CD14-positive monocyte (primary cell): ENCODE measurements at places on chromosomes 2 and 18.
A peak's percentile ranks its signal among the peaks of the same experiment; 100 is the strongest.

- H3K36me3 ChIP-seq = no peaks in the 10 kb centered on the region
- H3K4me3 ChIP-seq = no peak overlapping the region
- no peaks in the 10 kb centered on the region for H3K27me3 ChIP-seq
- H3K4me1 ChIP-seq = no peaks in the 10 kb centered on the region
- no peak for DNase-seq
- H3K27ac ChIP-seq = no peak overlapping the region
Observed at GRCh38 chr2:212523756-212524155, 14.8 kb downstream of the ERBB4 start.

- no peaks in the 10 kb centered on the region for H3K27me3 ChIP-seq
- DNase-seq = no peak
Observed at GRCh38 chr2:29765721-29766120, 155.7 kb downstream of the ALK start.

- no peaks in the 10 kb centered on the region for H3K4me1 ChIP-seq
- no peaks in the 10 kb centered on the region for H3K36me3 ChIP-seq
- H3K27me3 ChIP-seq = no peaks in the 10 kb centered on the region
- H3K27ac ChIP-seq = no peak overlapping the region
Observed at GRCh38 chr18:60246606-60247005, 126.0 kb downstream of the MC4R start.

DNA sequence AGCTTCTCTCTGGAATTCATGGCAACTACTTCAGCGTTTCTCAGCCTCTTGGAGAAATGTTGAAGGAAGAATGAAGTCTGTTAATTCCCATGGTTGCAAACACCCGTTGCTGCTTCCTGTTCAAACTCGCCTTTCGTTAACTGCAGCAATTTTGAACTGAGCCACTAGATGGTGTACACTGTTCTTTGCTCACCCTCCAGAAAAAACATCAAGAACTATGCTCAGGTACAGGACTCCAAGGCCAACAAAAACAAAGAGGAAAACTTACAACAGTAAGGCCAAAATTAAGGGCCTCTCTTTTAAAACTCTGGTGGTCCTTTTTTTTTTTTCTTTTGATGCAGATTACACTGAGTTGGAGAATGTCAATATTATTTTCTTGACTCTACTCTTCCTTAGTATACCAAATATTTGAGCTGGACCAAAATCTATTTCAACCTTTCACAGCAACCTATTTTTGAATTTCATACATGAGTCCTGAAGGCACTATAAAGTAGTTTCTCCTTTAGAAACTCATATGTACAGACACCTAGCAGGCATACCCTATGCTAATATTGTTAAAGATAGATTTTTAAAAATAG lies 58.2 kb downstream of the KLHL14 start:
- H3K27ac ChIP-seq = no peak overlapping the region
- no peaks in the 10 kb centered on the region for H3K27me3 ChIP-seq
- no peak overlapping the region for H3K4me3 ChIP-seq
- H3K36me3 ChIP-seq = no peaks in the 10 kb centered on the region
- H3K4me1 ChIP-seq = no peaks in the 10 kb centered on the region

- H3K36me3 ChIP-seq = no peaks in the 10 kb centered on the region
- no peaks in the 10 kb centered on the region for H3K27me3 ChIP-seq
- H3K27ac ChIP-seq = no peak overlapping the region
- H3K4me3 ChIP-seq = no peak overlapping the region
- peaks cover 4% of the 10 kb centered on the region for H3K4me1 ChIP-seq
- no peak for DNase-seq
Observed at GRCh38 chr2:12081481-12082210, 335.2 kb downstream of the LPIN1 start.

GRCh38 chr2:127320067-127320466 lies 26.1 kb upstream of the ERCC3 start:
- no peak for DNase-seq
- H3K4me1 ChIP-seq = no peaks in the 10 kb centered on the region
- peak overlapping the region; percentile 1 for H3K27ac ChIP-seq
- peaks cover 100% of the 10 kb centered on the region for H3K36me3 ChIP-seq

GRCh38 chr18:58609536-58609993 lies 19.3 kb downstream of the ALPK2 start:
- no peak overlapping the region for H3K27ac ChIP-seq
- H3K4me1 ChIP-seq = peaks cover 20% of the 10 kb centered on the region
- H3K27me3 ChIP-seq = no peaks in the 10 kb centered on the region
- H3K36me3 ChIP-seq = no peaks in the 10 kb centered on the region
- peak; percentile 13 for DNase-seq

DNA sequence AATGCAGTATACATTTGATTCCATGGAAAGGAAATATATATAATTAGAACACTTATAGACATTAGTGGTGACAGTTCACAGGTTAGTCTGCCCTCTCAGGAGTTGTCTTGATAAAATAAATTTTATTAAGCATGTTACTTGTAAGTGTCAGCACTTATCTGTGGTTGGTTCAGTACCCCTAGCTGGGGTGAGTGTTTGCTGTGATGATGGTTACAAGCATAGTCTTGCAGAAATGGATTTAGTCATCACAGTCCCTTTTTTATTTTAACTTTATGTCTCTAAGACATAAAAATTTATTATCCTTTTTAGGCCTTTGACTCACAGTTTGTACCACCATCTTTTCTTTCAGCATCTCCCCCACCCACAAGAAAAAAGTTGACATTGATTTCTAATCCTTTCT lies 52.1 kb downstream of the NCK2 start:
- H3K27ac ChIP-seq = no peak overlapping the region
- no peaks in the 10 kb centered on the region for H3K27me3 ChIP-seq
- no peaks in the 10 kb centered on the region for H3K36me3 ChIP-seq
- peak overlapping the region; percentile 58 for H3K4me3 ChIP-seq

GRCh38 chr2:54569745-54570301 lies 113.7 kb downstream of the SPTBN1 start:
- DNase-seq = no peak
- H3K4me1 ChIP-seq = peaks cover 51% of the 10 kb centered on the region
- H3K4me3 ChIP-seq = no peak overlapping the region
- no peaks in the 10 kb centered on the region for H3K36me3 ChIP-seq
- H3K27me3 ChIP-seq = no peaks in the 10 kb centered on the region

- no peaks in the 10 kb centered on the region for H3K36me3 ChIP-seq
- no peak overlapping the region for H3K4me3 ChIP-seq
- H3K27ac ChIP-seq = no peak overlapping the region
- H3K4me1 ChIP-seq = peaks cover 4% of the 10 kb centered on the region
- no peaks in the 10 kb centered on the region for H3K27me3 ChIP-seq
- DNase-seq = no peak
Observed at GRCh38 chr2:96409820-96410164, 74.2 kb downstream of the NCAPH start.

GRCh38 chr2:215712871-215713790 lies 277.3 kb upstream of the FN1 start:
- no peaks in the 10 kb centered on the region for H3K36me3 ChIP-seq
- peak; percentile 51 for DNase-seq

DNA sequence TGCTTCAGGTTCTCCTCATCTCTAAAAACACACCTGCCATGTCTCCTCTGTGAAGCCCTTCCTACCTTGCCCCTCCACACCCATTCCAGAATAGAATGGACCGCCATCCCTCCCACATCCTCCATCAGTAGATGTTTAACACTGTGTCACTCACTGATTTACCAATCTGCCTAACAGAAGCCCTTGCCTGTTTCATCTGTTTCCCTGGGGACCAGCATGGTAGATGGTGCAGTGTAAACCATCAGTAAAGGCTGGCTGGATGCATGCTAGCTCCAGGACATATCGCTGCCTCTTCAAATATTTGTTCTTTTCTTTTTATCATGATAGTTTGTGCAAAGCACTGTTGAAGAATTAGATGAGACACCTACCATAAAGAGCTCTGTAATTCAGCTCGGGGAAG lies 271.4 kb downstream of the PIEZO2 start:
- H3K4me1 ChIP-seq = no peaks in the 10 kb centered on the region
- no peak overlapping the region for H3K27ac ChIP-seq
- H3K4me3 ChIP-seq = no peak overlapping the region
- no peaks in the 10 kb centered on the region for H3K36me3 ChIP-seq
- no peak for DNase-seq

- no peak overlapping the region for H3K4me3 ChIP-seq
- no peak overlapping the region for H3K27ac ChIP-seq
- H3K36me3 ChIP-seq = no peaks in the 10 kb centered on the region
- no peaks in the 10 kb centered on the region for H3K27me3 ChIP-seq
Observed at GRCh38 chr2:145846982-145847381, 1327.1 kb upstream of the ZEB2 start.

DNA sequence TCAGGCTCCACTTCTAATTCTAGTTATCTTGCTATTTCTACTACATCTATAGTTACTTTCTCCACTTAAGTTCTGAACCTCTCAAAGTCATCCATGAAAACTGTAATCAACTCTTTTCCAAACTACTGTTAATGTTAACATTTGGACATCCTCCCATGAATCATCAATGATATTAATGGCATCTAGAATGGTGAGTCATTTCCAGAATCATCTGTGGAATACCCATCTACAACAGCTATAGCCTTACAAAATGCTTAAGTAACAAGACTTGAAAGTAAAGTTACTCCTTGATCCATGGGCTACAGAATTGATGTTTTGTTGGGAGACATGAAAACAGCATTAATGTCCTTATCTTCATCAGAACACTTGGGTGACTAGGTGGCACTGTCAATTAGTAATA lies 35.4 kb downstream of the BARD1 start:
- no peaks in the 10 kb centered on the region for H3K4me1 ChIP-seq
- no peak overlapping the region for H3K27ac ChIP-seq
- H3K4me3 ChIP-seq = no peak overlapping the region
- no peaks in the 10 kb centered on the region for H3K27me3 ChIP-seq
- DNase-seq = peak; percentile 23

DNA sequence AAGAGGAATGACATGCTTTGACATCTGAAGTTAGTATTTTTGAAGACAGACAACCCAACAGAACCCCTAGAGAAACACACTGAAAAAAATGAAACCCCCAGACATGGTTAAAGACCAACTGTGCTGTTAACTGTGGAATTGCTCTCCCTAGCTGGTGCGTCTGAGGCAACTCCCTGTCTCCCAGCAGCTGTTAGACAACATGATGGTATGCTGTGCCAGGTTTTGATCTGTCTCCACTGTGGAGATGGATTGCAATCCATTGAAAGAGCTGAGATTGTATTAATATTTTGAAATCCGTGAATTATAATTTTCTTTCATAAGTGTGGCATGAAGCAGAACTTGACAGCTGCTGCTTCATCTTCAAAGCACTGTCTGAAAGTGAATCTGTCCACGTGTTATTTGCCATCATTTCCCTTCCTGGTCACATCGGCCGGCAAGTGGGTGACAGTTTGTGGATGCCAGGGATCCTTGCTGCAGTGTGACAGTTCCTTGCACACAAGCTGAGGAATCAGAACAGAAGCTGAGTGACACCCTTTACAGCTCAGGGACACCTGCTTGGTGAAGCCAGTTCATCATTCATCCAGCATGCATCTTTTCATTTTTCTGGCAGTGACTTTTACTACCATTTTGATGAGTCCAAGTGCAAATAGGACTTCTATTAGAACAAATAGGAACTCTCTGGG lies 58.2 kb upstream of the ACSL3 start:
- no peak for DNase-seq
- H3K27ac ChIP-seq = no peak overlapping the region
- no peak overlapping the region for H3K4me3 ChIP-seq
- no peaks in the 10 kb centered on the region for H3K36me3 ChIP-seq

DNA sequence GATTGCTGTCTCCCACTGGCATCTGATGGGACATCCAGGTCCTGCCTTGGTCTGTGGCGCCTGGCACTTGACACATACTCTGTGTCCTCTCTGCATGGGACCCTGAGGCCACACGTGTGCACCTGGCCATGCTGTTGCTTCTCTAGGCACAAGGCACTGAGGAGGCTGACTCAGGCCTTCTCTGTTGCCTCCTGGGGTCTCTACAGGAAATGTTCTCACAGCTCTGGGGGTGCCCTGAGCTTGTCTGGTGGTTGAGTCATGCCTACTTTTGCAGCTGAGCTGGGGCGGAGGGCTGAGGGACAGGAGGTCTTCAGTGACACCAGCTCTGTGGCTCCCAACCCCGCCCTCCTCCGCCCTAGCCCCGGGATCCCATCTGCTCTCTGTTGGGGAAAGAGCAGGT lies 207.0 kb upstream of the HS6ST1 start:
- DNase-seq = no peak
- H3K4me1 ChIP-seq = peaks cover 11% of the 10 kb centered on the region
- no peak overlapping the region for H3K4me3 ChIP-seq

- no peak overlapping the region for H3K4me3 ChIP-seq
- DNase-seq = no peak
- no peaks in the 10 kb centered on the region for H3K27me3 ChIP-seq
- H3K4me1 ChIP-seq = no peaks in the 10 kb centered on the region
- no peak overlapping the region for H3K27ac ChIP-seq
Observed at GRCh38 chr2:228675091-228675490, 493.6 kb upstream of the SPHKAP start.

- H3K27me3 ChIP-seq = no peaks in the 10 kb centered on the region
- H3K36me3 ChIP-seq = peaks cover 11% of the 10 kb centered on the region
- H3K27ac ChIP-seq = peak overlapping the region; percentile 96
- H3K4me3 ChIP-seq = peak overlapping the region; percentile 97
- peak; percentile 79 for DNase-seq
Observed at GRCh38 chr18:59900222-59901128, 679 bp downstream of the PMAIP1 start.

- no peak overlapping the region for H3K4me3 ChIP-seq
- H3K36me3 ChIP-seq = no peaks in the 10 kb centered on the region
- peak; percentile 33 for DNase-seq
- peaks cover 30% of the 10 kb centered on the region for H3K4me1 ChIP-seq
- no peaks in the 10 kb centered on the region for H3K27me3 ChIP-seq
- H3K27ac ChIP-seq = no peak overlapping the region
Observed at GRCh38 chr2:99734236-99734635, 244.4 kb upstream of the REV1 start.

DNA sequence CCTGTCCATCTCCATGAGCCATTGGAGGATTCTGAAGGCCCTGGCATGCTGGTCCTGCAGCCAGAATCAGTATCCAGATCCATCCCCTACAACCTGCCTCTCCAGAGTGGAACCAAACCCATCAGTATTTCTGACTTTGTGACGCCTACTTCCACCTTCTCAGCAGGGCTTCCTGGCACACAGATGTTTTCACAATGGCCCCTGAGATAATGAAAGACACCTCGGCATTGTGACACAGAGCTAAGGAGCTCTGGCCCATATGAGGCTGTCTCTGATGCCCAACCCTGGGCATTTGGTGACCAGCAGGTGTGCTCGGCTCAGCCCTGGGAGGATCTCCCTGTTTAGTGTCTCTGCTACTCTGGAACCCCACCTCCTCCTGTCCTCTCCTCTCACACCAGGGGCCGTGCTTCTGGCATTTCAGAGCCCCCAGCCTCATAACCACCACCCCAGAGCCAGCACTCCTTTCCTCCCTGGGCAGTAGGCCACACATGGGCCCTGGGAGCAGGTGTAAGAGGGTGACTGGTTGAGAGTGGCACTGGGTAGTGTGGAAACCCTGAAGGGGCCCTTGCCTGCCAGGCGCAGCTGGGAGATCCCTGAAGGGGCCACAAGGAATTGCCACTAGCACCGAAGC lies 38.2 kb downstream of the FOSL2 start:
- no peaks in the 10 kb centered on the region for H3K27me3 ChIP-seq
- DNase-seq = no peak
- no peak overlapping the region for H3K27ac ChIP-seq
- H3K36me3 ChIP-seq = no peaks in the 10 kb centered on the region
- H3K4me3 ChIP-seq = no peak overlapping the region
